Natural killer cell (primary cell): ENCODE measurements at places on chromosomes 4 and X.

- no peak for DNase-seq
Observed at GRCh38 chr4:64250061-64250460, 159.2 kb downstream of the TECRL start.

GRCh38 chr4:79467246-79467932, 59.4 kb upstream of the GK2 start:
- DNase-seq, result no peak

GRCh38 chrX:69070949-69071650, 94.2 kb downstream of the PJA1 start:
- no peak for DNase-seq

- no peak for DNase-seq
Observed at GRCh38 chr4:128524311-128524710, 236.7 kb upstream of the PGRMC2 start.

DNA sequence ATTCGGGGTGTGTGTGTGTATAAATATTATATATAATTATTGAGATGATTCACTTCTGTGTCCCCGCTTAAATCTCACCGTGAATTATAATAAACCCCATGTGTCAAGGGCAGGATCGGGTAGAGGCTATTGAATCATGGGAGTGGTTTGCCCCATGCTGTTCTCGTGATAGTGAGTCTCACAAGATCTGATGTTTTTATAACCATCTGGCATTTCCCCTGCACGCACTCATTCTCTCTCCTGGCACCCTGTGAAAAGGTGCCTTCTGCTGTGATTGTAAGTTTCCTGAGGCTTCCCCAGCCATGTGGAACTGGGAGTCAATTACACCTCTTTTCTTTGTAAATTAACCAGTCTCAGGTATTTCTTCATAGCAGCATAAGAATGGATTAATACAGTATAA, 851.4 kb upstream of the AGA start:
- no peak for DNase-seq

GRCh38 chr4:107255114-107255513, 219.0 kb upstream of the DKK2 start:
- DNase-seq, result no peak

GRCh38 chr4:6019316-6020263, 1.4 kb upstream of the C4orf50 start:
- no peak for DNase-seq

DNA sequence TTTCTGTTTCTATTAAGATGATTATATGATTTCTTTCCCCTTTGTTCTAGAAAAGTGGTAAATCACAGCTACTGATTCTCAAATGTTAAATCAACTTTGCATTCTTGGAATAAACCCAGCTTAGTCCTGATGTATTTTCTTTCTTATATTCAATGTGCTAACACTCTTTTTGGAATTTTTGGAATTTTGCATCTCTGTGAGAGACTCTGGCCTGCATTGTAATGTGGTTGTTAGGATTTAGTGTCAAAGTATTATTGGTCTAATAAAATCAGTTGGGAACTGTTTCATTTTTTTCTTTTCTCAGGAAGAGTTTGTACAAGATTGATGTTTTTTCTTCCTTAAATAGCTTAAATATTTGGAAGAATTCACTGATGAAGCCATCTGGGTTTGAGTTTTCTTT, 109.6 kb downstream of the KIT start:
- no peak for DNase-seq

DNA sequence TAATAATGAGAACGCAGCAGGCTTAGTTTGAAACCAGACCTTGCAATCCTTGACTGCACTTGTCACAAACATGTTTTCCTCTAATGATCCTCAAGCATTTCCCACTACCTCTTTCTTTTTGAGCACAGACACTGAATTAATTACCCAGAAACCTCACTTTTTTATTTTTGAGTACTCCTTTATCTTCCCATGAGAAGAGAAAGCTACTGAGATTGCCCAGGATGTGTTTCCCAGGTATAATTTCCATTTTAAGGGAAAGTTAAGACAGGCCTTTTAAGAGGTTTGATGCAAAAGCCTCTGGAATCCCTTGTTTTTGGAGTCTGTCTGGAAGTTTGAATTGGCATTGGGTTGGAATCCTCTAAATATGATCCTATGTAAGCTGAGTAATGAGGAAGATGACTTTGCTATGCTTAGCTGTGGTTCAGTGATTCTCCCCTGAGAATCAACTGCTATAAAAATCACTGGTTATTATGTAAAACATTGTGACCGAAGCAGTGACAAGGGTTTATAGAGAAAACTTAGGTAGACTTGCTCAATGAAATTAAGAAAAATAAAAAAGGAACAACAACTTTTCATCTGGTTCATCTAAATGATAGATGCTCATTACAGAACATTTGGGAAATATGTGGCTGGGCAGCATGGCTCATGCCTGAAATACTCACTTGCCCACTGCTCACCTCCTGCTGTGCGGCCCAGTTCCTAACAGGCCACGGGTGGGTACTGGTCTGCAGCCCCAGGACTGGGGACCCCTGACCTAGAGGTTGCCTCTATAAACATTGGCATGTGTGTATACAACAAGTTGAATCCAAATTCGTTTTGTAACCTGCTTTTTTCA, 10.8 kb upstream of the RHOH start:
- DNase-seq, result no peak

GRCh38 chrX:24696294-24696693, 2.6 kb downstream of the POLA1 start:
- DNase-seq, result no peak

GRCh38 chr4:155339588-155339987, 37.2 kb downstream of the MAP9 start:
- DNase-seq, result no peak

GRCh38 chr4:25213347-25213979, 20.4 kb upstream of the PI4K2B start:
- DNase-seq, result no peak

- DNase-seq, result no peak
Observed at GRCh38 chr4:912548-913279, 19.4 kb downstream of the GAK start.

DNA sequence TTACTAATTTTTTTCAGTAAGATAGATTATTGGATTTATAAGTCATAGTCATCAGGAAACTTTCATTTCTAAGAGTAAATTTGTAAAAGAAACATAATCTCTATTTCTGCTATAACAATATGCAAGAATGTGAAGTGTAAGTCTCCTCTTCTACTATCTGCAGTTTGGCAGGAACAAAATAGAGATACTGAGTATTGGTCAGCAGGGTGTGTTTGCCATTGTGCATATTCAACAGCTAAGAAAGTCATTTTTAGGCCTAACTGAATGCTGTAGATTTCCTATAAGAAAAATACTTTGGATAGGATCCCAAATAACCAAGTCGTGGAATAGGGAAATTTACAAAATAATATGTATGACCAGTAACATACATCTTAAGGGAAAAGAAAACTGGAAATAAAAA, 253.3 kb upstream of the EPHA5 start:
- no peak for DNase-seq

GRCh38 chrX:38754102-38754790, 47.0 kb upstream of the MID1IP1 start:
- no peak for DNase-seq

DNA sequence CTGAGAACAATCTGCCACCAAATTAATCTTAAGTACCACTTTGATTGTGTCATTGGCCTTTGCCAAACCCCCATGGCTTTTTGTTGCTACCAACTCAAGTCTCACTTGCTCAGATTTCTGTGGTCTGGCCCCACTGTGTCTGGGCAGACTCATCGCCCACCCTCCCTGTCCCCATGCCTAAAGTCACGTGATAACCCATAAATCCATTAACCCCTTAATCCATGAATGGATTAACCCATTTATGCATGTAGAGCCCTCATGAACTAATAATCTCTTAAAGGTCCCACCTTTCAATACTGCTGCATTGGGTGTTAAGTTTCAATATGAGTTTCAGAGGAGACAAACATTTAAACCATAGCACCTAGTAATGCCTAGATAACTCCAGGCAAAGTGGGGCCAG, 78.5 kb upstream of the BLTP1 start:
- no peak for DNase-seq

- DNase-seq, result no peak
Observed at GRCh38 chr4:14844061-14844460, 158.2 kb upstream of the CPEB2 start.

DNA sequence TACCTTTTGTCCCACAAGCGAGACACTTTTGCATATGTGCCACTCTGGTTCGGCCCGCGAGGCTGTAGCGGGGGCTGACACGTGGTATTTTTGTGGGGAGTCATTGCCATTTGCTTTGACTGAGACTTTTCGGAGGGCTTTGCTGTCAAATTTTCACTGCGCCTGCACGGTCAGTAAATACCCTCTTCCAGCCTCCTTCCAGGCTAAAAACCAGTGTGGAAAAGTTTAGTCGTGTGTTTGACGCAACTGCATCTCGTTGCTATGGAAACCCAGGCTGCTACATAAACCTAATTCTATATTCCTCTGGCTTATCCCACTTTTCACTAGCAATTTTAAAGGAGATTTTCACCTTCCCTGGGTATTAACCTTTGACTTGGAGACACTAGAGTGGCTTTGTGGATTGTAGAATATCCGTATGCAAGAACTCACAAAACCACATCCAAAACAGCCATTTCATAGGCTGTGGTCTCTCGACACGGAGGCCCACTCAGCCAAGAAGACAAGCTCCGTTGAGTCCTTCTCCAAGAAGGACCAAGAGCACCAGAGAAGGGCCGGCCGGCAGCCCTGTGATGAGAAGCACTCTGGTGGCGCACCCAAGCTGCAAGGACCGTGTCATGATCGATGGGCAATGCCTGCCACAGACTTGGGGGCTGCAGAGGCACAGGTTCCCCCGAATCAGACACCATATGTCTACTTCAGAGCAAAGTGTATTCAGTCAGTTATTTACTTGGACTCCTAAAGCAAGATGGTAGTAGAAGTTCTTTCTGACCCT, 38.4 kb upstream of the ENPP6 start:
- DNase-seq, result no peak

DNA sequence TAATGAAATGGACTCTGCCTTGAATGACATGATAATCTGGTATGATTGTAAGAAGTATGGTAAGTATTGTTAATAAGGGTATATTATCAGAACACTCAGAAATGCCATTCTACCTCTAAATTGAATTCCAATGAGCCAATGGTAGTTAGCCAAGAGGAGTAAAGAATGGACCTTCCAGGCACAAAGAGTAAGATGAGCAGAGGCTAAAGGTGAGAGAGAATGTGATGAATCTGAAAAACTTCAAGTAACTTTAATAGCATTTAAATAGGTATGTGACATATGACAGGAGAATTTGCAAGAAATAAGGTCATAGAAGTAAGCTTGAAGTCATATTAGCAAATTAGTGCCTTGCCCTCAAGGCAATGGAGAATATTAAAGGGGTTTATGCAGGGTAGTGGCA, 152.4 kb downstream of the BANK1 start:
- no peak for DNase-seq

GRCh38 chr4:76714226-76714625, 183.7 kb downstream of the SOWAHB start:
- DNase-seq, result no peak

GRCh38 chr4:40912460-40913184, 162.9 kb downstream of the NSUN7 start:
- no peak for DNase-seq

- DNase-seq, result no peak
Observed at GRCh38 chr4:106270736-106271135, 45.3 kb downstream of the TBCK start.

DNA sequence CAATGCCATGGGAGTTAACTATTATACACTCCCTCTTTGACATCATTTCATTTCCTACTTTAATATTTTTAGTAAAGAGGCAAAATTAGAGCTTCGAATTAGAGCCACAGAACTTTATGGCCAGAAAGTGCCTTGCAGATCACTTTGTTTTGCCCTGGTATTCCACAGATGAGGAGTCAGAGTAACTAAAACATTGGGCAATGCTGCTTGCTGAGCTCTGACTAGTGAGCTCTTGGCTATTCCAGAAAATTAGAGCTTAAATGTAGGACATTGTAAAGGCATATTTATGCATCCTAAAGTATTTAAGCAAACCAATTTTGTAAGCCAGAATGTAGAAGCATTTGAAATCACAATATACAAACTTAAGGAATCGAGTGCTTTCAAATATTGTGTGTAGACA, 6.3 kb upstream of the ZNF827 start:
- DNase-seq, result no peak

DNA sequence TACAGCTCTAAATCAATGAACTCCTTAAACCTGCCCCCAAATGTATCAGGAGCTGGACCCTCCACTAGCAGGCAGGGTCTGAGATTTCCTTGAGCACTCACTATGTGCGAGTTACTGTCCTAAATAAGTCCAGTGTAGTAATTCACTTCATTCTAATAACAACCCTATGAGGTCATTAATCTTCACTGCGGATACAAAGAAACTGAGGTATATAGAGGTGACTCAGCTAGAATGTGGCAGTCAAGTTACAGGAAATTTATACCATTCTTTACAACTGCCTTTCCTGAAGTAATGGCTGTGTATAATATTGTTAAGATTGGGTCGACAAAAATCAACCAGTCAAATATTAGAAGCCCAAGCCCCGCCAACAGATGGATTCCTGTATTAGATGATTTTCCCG, 473.9 kb upstream of the FTHL17 start:
- no peak for DNase-seq

GRCh38 chr4:16691450-16691849, 207.0 kb downstream of the LDB2 start:
- DNase-seq, result no peak

- no peak for DNase-seq
Observed at GRCh38 chr4:3417448-3417847, 24.3 kb upstream of the HGFAC start.

DNA sequence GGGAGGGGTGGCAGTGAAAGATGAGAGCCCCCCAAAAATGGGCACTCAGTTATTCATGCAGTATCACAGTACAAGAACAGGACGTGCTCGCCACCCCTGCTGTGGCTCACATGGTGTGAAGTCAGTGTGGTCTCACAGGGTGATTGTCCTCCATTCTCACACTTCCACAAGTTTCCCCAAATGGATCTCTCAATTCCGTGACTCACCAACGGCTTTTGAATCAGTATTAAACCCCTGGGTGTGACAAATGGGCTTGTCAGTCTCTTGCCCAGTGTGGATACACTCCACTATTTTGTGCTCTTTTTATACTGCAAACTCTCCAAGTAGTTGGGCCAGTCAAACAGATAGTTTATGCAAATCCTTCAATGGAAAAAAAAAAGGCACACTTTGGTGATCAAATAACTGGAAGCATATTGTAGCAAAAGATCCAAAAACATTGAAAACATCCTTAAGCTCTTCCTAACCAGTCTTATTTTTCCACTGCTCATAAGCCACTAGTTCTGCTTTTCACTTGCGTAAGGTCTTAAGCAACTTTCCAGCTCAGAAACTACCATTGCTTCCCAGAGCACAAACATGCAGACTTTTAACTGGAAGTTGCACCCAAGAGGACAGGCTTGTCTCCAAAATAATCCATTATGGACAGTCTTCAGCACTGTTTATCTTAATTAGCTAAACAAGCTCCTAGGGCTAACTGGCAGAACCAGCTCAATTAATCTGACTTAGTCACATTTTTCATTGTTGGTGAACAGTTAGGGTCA, 365.7 kb downstream of the PPP3CA start:
- no peak for DNase-seq

GRCh38 chr4:142917678-142918077, 71.6 kb upstream of the INPP4B start:
- no peak for DNase-seq

DNA sequence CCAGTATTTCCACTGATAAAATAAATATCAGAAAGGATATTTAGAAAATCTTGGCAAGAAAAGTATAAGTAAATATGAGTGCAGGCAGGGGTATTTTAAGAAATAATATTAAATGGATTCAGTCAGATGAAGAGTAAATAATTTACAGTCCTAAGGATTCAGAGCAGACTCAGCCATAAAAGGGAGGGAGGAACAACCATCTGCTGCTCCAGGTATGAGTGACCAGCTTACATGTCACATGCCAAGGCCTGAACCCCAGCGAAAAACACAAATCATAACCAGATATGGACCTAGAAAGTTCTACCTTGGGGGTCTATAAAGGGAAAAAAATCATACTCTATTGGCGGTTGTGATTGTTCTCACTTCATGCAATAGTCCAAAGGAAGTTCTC, 166.8 kb downstream of the COL4A6 start:
- DNase-seq, result no peak
